Stimulated activated CD4-positive, alpha-beta T cell treated with anti-CD3 and anti-CD28 coated beads, Interleukin-4, amount 100 ng/mL, for 48 hours (primary cell): ENCODE measurements at places on chromosomes 1 and 21.

- DNase-seq = no peak
These were observed 39.4 kb upstream of the SPOCD1 start for GRCh38 chr1:31855038-31855845.

GRCh38 chr1:53214376-53214940, 6.0 kb downstream of the CZIB start:
- no peak for DNase-seq

GRCh38 chr1:58815686-58816071, 31.8 kb upstream of the JUN start:
- DNase-seq = no peak

DNA sequence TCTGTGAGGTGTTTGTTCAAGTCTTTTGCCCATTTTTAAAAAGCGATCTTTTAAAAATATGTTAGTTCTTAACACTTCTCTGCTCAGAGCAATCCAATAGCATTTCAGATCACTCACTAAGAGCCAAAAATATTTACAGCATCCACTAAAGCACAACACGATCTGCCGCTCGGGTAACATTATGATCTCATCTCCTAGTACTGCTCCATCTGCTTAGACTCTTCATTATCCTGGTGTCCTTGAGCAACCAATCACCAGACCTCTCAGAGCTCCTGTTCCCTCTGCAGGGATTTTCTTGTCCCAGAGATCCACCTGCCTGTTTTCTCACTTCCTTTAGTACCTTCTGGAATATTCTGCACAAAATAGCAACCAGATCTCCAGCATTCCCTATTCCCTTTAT, 235.3 kb upstream of the ESRRG start:
- DNase-seq = no peak

DNA sequence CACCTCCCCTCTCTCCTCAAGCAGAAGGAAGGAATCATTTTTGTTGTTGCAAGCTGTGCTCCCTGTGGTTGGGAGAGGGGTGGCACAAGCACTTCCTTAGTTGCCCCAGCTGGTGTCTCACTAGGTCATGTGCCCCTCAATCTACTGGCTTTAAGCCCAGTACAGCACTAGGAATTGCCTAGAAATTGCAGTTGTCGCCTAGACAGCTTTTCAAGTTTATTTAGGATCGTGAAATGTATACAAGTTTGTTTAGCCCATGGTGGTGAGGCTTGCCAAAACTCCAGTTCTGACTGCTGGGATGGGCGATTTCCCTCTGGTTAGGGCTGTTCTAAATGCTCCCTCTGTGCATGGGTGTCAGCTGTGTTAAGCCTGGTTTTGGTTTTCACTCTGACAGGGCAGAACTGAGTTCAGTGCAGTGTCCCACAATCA, 126.8 kb upstream of the ZNF644 start:
- no peak for DNase-seq

- DNase-seq = no peak
These were observed 83.5 kb downstream of the NPHP4 start for GRCh38 chr1:5908461-5909375.

- DNase-seq = no peak
These were observed 221.8 kb upstream of the CHRM3 start for GRCh38 chr1:239164451-239165180.

DNA sequence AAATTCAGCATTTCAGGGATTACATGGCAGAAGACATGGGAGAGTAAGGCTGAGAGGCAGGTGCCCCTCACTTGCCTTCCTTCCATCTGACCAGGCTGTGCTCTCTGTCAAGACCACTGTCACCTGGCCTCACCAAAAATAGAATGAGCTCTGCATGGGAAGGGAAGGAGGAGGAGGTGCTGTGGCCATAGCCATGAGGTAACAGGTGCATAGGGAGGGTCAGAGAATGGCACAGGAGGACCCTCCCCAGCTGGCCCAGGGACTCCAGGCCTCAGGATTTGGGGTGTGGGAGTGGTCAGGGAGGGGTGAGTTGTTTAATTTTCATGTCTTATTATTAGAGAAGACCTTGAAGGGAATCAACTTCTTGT, 192.3 kb downstream of the FCRL5 start:
- DNase-seq = no peak

GRCh38 chr1:242023805-242024204, 24.9 kb upstream of the MAP1LC3C start:
- no peak for DNase-seq

DNA sequence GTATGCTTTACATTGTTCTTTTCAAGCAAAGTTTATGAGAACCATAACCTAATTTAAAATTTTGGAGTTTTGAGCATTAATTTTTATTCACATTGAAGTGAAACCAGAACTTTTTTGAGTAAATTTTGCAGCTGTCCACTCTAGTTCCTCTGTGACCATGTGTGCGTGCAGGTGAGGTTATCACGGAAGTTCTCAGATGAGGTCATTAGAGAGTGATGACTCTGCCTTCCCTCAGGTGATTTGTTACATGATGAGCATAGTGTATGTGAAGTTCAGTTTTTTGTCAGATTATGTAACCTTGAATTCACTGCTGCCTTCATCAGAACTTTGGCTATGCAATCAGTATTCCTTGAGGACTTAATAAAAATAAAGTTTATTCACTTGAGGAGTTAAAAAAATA, 828.2 kb downstream of the ADGRL2 start:
- DNase-seq = no peak

DNA sequence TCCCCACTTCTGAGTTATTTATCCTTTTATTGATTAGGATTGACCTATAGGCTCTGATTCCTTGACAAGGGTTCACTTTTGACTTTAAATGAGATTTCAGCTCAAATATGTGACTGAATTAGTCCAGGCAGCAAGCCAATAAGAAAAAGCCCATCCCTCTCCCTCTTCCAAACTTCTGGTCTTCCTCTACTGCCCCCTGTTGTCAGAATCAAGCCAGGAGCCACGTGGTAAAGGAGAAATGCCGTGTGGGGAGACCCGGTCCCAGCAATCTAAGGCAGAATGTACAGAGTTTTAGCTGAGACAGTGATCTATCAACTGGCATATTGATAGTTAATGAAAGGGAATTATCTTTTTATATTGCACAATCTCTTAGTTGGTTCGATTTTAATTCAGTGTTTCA, 5.2 kb downstream of the ADAMTS5 start:
- DNase-seq = no peak

DNA sequence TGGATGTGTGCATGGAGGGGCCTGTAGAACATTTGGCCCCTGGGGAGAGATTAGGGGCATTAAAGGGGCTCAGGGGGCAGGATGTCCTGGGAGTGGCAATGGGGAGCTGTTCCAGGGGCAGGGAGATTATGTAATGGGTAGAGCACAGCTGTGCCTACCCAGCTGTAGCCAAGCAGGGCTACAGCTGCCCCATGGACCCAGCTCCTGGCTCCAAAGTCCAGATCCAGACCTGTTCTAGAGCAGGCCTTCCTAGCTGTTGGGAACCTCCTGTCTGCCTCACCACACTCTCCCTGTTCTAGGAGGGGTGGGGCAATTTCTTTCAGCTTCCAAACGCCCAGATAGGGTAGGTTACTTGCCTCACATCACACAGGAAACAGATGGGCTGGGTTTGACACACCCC, 5.6 kb downstream of the RPS6KA1 start:
- DNase-seq = no peak

DNA sequence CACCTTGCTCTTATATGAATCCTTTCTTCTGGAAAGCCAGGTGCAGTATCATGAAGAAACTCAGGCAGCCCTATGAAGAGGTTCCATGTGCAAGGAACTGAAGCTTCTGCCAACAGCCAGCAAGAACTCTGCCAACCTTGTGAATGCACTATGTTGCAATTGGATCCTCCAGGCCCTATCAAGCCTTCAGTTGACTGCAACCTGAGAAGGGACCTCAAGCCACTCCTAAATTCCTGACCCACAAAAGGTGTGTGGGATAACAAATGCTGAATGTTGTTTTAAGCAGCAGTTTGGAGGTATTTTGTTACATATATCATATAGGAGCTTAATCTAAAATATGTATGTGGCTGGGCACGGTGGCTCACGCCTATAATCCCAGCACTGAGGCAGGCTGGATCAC, 84.0 kb downstream of the RERE start:
- no peak for DNase-seq

DNA sequence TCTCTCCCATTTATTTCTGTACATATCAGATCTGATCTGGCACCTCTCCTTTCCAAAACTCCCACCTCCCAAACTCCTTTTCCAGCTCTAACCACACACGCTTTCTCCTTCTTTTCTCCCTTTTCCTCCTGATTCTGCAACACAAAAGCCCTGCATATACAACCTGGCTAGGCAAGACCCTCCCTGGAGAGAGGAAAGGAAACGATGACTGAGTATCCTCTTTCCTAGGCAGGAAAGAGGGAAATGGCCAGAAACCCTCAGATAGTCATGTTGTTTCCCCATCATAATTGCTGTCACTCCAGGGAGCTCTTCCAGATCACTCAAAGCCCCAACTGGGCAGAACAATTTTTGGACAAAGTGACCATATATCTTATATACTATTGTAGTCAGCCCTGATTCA, 32.3 kb upstream of the PRELP start:
- DNase-seq = no peak

DNA sequence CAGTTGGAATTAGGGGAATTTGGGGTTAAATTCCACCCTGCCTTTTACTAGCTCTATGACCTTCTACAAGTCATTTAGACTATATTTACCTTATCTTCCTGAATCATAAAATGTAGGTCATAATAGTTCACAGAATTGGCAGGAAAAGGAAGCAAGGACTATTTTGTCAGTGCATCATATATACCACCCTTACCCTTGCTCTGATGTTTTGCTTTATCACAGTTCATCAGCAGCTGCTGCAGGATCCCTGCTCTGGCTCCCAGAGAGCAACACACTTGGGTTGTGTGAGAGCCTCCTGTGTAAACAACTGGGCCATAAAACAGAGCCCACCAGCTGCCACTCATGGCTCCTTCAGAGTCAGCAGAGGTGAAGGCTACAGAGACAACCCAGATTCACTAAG, 631.6 kb upstream of the CAMK1G start:
- DNase-seq = no peak

GRCh38 chr1:118388301-118388959, 203.4 kb upstream of the SPAG17 start:
- no peak for DNase-seq

DNA sequence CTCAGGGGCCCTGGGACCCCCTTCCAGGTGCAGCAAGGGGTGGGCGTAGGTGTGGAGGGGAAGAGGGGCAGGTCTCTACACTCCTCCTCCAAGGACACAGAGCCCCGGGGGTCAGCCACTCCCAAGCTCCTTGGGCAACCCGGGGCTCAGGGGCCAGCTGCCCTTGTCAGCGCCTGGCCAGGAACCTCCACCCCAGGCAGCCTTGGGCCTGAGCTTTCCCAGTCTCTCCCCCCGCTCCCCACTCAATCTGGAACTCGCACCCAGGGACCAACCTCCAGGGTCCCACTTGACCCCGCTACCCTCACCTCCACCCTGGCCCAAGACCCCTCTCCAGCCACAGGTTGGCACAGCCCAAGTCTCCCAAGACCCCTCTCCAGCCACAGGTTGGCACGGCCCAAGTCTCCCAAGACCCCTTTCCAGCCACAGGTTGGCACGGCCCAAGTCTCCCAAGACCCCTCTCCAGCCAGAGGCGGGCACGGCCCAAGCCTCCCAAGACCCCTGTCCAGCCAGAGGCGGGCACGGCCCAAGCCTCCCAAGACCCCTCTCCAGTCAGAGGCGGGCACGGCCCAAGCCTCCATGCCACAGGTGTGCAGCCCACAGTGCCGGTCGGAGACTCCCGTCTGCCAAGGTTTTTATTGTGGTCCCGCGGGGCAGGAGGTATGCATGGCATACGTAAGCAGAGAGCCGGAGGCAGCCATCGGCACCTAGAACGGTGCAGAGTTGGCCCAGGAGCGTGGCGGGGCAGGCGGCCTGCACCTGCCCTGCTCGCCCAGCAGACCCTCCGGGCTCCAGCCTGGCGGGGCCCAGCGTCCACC, 3.0 kb downstream of the TNFRSF4 start:
- no peak for DNase-seq

- no peak for DNase-seq
These were observed 21.8 kb upstream of the IL20 start for GRCh38 chr1:206843626-206844025.

DNA sequence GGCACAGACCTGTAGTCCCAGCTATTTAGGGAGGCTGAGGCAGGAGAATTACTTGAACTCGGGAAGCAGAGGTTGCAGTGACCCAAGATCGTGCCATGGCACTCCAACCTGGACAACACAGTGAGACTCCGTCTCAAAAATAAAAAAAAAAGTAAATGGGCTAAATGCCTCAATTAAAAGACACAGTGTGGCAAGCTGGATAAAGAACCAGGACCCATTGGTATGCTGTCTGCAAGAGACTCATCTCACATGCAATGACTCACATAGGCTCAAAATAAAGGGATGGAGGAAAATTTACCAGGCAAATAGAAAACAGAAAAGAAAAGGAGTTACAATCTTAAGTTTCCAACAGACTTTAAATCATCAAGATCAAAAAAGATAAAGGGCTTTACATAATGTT, 40.3 kb downstream of the ACBD6 start:
- DNase-seq = no peak

- DNase-seq = no peak
These were observed 28.5 kb upstream of the PTGS2 start for GRCh38 chr1:186708694-186709097.

- DNase-seq = no peak
These were observed 70.2 kb downstream of the KIF14 start for GRCh38 chr1:200550367-200550766.

DNA sequence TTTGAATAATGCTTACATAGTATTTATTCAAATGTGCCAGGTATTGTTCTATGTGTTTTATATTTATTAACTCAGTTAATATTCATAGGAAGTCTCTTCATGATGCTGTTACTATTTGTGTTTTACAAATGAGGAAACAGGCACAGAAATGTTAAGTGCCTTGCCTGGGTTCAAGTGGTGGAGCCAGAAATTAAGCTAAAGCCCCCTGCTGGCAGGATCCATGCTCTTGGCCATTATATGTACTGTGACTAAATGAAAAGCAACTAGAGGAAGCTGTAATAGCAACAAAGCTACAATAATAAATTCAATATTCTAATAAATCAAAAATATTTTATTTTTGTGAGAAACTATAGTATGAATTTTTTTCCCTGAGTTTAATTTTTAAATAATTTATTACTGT, 30.0 kb downstream of the IARS2 start:
- no peak for DNase-seq

DNA sequence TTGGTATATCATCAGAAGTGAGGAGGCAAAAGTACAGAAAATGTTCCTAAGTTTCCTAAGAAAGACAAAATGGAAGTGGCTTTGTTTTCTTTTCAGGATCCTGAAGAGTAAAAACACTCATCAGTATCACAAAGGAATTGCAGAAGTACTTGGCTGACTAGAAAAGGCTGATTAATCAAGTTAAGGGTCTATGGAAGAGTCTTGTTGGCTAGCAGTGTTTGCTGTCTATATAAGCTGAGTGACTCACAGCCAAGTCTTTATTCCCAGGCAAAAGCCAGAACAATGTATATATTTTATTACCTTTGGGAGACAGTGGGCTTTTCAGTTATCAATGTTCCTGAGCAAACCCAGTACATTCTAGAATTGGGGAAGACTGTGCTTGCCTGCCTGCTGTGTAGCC, 777.0 kb downstream of the PLA2G4A start:
- no peak for DNase-seq

- DNase-seq = no peak
These were observed 15.7 kb downstream of the TMEM81 start for GRCh38 chr1:205068457-205069040.

- DNase-seq = no peak
These were observed 58.1 kb upstream of the WNT4 start for GRCh38 chr1:22201023-22201422.

GRCh38 chr1:84960371-84960770, 36.5 kb downstream of the MCOLN2 start:
- no peak for DNase-seq
